Activated CD8-positive, alpha-beta T cell treated with anti-CD3 and anti-CD28 coated beads, Interleukin-2, amount 10 ng/mL, durations not matched to agents 7 days and 5 days (primary cell): ENCODE measurements at places on chromosomes 3 and 15. TPM values are rescaled to one million over a fixed set of nuclear protein-coding genes. Genes with fewer than 3 reads are reported as not detected.

Gene MORC1
- not detected for total RNA-seq

Gene KCNMB2
- total RNA-seq: not detected

Gene VPS18
- total RNA-seq: 17.8 TPM

Gene COL6A5
- not detected for total RNA-seq

Gene GOLGA8H
- not detected for total RNA-seq
